ENCODE measurements at places on chromosomes 12 and 14. TPM values are rescaled to one million over a fixed set of nuclear protein-coding genes. Genes with fewer than 3 reads are reported as not detected.

The AICDA gene
- not detected for total RNA-seq

The FAIM2 gene
- total RNA-seq: 0.55 TPM

The LHX5 gene
- total RNA-seq: not detected

The NTN4 gene
- not detected for total RNA-seq

The SLC17A8 gene
- total RNA-seq: not detected

The PTPRO gene
- 2.6 TPM for total RNA-seq

The CLEC12A gene
- total RNA-seq: 4.8 TPM

The WNT1 gene
- 1.1 TPM for total RNA-seq

The IFT43 gene
- 5.3 TPM for total RNA-seq

The CELA1 gene
- not detected for total RNA-seq

The TEX52 gene
- 0.40 TPM for total RNA-seq

The EXOC3L4 gene
- not detected for total RNA-seq
